ENCODE measurements at places on chromosomes 4 and X. TPM values are rescaled to one million over a fixed set of nuclear protein-coding genes. Genes with fewer than 3 reads are reported as not detected.

ADH1C gene
- polyA plus RNA-seq: 88.3 TPM

RASL11B gene
- 0.46 TPM for polyA plus RNA-seq

GRIA3 gene
- 3.4 TPM for polyA plus RNA-seq

CYLC1 gene
- polyA plus RNA-seq: not detected

UGT2B7 gene
- polyA plus RNA-seq: 198 TPM

PPEF2 gene
- not detected for polyA plus RNA-seq

SPANXN2 gene
- polyA plus RNA-seq: not detected
